Uterus (tissue), 4 donors: ENCODE measurements at places on chromosomes 7 and 10.

DNA sequence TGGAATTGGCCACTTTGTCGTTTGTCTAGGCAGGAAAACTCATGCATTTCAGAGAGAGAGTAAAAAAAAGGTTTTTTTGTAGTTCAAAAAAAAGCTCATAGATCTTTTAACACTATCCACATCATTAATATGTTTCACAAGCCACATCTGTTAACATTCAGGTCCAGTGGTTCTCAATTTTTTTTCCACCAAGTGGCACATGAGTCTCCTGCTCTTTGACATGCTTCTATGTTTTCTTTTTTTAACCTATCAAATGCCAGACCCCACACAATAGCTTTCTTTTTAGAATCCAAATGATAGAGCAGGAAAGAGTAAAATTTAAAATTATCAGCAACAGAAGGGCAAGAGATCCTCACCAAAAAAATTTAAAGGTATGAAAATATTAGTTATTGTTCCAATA is 20.3 kb downstream of the NOD1 start:
- peaks cover 8% of the 10 kb centered on the region for H3K4me1 ChIP-seq
- DNase-seq: no peak
- H3K4me3 ChIP-seq: no peak overlapping the region

GRCh38 chr7:98165827-98166667 is 45.2 kb upstream of the BHLHA15 start:
- no peak overlapping the region for H3K4me3 ChIP-seq
- H3K27me3 ChIP-seq: no peaks in the 10 kb centered on the region
- H3K36me3 ChIP-seq: no peaks in the 10 kb centered on the region
- H3K4me1 ChIP-seq: no peaks in the 10 kb centered on the region
- no peak for DNase-seq

DNA sequence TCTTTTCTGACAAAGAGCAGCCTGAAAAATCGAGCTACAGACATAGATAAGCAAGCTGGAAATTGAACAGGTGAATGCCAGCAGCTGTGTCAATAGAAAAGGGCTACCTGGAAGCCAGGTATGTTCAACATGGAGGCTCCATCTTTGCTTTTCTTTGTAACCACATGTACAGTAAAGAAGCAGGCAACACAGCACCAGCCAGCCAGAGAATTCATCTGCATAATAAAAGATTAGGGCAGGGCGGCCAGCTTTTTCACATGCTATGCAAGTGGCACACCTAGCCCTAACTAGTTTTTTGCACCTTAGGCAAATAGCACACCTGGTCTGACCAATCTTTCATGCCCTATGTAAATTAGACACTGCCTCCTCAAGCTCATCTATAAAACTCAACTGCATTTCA is 25.7 kb downstream of the COG5 start:
- H3K4me3 ChIP-seq: no peak overlapping the region
- no peaks in the 10 kb centered on the region for H3K27me3 ChIP-seq
- H3K36me3 ChIP-seq: no peaks in the 10 kb centered on the region
- no peak for DNase-seq
- no peak overlapping the region for H3K27ac ChIP-seq

DNA sequence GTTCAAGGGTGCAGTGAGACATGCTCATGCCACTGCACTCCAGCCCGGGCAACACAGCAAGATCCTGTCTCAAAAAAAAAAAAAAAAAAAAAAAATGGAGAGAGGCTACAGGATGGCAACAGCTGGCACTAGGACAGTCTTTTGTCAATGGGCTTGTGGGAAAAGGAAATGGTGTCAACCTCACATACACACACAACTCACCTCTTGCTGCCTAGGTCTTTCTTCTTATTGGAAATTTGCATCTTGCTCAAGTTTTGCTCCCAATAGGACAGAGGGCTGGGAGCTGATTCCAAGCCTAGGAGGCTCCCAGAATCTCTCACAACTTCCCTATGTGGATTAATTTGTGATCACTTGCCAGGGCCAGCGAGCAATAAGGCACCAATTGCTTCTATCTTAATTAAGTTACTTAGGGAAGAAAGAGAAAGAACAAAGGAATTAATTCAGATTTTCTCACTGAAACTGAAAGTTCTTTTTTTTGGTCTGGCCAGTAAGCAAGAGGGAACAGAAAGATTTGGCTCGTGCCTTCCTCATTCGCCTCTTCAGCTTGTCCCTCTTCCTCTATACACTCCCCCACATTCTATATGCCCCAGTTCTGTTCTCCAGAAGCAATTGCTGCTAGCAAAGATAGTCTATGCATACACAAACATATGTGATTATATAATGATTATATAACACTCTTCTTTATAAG is 33.8 kb downstream of the MAP3K8 start:
- no peaks in the 10 kb centered on the region for H3K27me3 ChIP-seq
- H3K4me3 ChIP-seq: no peak overlapping the region
- H3K27ac ChIP-seq: no peak overlapping the region
- no peak for DNase-seq

DNA sequence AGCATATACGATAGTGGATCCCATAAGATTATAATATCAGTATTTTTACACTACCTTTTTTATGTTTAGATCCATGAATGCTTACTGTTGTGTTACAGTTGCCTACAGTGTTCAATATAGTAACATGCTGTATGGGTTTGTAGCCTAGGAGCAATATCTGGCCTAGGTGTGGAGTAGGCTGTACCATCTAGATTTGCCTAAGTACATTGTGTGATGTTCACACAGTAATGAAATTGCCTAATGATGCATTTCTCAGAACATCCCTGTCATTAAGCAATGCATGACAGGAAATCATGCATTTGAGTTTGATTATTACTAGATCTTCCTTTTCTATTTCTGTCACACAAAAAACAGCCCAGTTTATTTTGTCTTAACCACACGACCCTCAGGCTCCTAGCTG is 14.5 kb downstream of the CBX3 start:
- DNase-seq: no peak
- H3K27me3 ChIP-seq: no peaks in the 10 kb centered on the region
- H3K27ac ChIP-seq: no peak overlapping the region
- no peak overlapping the region for H3K4me3 ChIP-seq
- H3K36me3 ChIP-seq: no peaks in the 10 kb centered on the region

DNA sequence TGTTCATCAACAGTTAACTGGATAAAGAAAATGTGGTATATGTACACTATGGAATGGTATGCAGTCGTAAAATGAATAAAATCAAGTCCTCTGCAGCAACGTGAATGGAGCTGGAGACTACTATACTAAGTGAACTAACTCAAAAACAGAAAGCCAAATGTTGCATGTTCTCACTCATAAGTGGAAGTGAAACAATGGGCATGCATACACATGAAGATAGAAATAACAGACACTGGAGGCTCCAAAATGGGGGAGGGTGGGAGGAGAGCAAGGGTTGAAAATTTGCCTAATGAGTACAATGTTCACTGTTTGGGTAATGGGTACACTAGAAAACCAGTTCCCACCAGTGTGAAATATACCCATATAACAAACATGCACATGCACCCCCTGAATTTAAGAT is 179.5 kb downstream of the ZWINT start:
- H3K4me1 ChIP-seq: no peaks in the 10 kb centered on the region
- no peaks in the 10 kb centered on the region for H3K27me3 ChIP-seq
- H3K27ac ChIP-seq: no peak overlapping the region
- no peak overlapping the region for H3K4me3 ChIP-seq
- DNase-seq: no peak

DNA sequence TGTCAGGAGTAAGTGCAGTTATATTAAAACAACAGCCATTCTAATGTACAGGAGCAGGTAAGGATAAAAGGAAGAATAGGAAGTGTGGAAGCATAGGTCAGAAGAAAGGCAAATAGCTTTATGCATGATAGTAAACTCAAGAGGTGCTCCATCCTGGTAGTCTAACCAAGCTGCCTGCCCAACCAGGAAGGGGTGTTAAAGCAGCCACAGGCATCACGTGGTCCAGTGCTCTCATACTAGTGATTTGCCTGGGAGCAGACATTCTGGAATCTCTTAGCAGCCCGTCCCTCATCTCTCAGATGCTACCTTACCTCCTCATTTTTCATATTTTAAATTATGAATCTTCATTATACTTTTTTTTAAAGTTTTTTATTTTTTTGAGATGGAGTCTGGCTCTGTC is 18.5 kb downstream of the ABRAXAS2 start:
- H3K4me1 ChIP-seq: no peaks in the 10 kb centered on the region
- H3K36me3 ChIP-seq: no peaks in the 10 kb centered on the region
- no peak for DNase-seq
- no peak overlapping the region for H3K4me3 ChIP-seq
- no peak overlapping the region for H3K27ac ChIP-seq

- no peak overlapping the region for H3K27ac ChIP-seq
- no peaks in the 10 kb centered on the region for H3K4me1 ChIP-seq
- H3K36me3 ChIP-seq: no peaks in the 10 kb centered on the region
- no peak overlapping the region for H3K4me3 ChIP-seq
Measured at GRCh38 chr10:87729940-87730339, 70.3 kb downstream of the PAPSS2 start.

DNA sequence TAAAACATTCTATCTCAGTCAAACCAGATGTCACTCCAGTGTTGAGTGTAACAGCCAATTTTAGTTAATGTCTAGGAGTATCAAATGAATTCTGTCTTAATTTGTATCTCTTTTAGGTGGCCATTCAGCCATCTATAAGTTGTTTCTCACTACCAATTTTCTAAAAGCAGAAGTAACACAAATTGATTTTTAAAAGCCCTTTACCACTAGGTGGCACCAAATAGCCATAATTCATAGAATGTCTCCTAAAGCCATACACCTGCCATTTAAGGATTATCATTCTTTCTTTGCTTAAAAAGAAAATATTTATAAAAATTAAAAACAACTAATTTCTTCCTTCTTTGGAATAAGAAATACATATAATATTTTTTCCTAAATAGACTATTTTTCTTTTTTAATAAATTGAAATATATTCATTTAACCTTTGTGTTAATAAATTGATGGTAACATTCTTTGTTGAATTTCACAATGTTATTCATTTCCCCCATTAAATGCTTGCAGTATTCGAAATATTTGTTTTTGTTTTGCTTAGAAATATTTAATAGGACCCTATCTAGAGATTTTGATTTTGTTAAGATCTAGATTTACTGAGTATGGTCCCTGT is 107.8 kb upstream of the PPP1R3A start:
- no peaks in the 10 kb centered on the region for H3K36me3 ChIP-seq
- H3K27me3 ChIP-seq: no peaks in the 10 kb centered on the region
- no peak overlapping the region for H3K27ac ChIP-seq
- H3K4me3 ChIP-seq: no peak overlapping the region

- H3K36me3 ChIP-seq: no peaks in the 10 kb centered on the region
- H3K4me3 ChIP-seq: no peak overlapping the region
- H3K4me1 ChIP-seq: no peaks in the 10 kb centered on the region
- no peaks in the 10 kb centered on the region for H3K27me3 ChIP-seq
- H3K27ac ChIP-seq: no peak overlapping the region
Measured at GRCh38 chr10:50470345-50470744, 153.4 kb downstream of the SGMS1 start.

GRCh38 chr7:112446431-112446830 is 3.8 kb upstream of the IFRD1 start:
- H3K36me3 ChIP-seq: no peaks in the 10 kb centered on the region
- H3K4me1 ChIP-seq: no peaks in the 10 kb centered on the region
- H3K4me3 ChIP-seq: no peak overlapping the region
- no peak overlapping the region for H3K27ac ChIP-seq

DNA sequence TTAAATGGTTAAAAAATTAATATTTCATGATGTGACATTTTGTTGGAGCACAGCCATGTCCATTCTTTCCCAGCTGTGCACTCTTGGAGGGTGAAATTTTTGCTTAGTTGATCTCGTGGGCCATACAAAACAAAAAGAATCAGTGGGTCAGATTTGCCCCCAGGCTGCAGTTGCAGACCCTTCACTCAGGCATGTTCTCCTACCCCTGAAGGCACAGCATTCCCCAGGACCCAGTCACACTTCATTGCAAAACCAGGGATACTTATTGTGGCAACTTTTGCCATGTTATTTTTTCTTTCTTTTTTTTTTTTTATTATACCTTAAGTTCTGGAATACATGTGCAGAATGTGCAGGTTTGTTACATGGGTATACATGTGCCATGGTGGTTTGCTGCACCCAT is 6.0 kb downstream of the TAS2R40 start:
- no peak overlapping the region for H3K4me3 ChIP-seq
- H3K36me3 ChIP-seq: no peaks in the 10 kb centered on the region
- no peak for DNase-seq

DNA sequence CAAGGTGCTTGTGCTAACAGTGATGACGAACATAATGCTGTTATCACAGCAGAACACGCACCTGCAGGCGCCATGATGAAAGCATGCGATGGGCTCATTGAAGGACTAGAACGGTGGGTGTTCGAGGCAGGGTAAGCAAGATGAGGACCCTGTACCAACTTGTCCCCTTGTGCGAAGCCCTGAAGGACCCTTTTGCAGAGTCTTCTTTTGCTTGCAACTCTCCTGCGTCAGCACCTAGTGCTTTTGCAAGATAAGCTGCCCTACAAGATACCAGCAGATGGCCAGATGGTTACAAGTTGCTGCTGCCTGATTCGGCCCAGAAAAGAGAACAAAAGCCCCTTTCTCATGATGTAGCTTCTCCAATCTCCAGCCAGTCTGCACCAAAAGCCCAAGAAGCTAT is 4.2 kb upstream of the IL15RA start:
- H3K36me3 ChIP-seq: no peaks in the 10 kb centered on the region
- H3K4me3 ChIP-seq: no peak overlapping the region
- H3K27ac ChIP-seq: no peak overlapping the region
- H3K27me3 ChIP-seq: no peaks in the 10 kb centered on the region

- DNase-seq: no peak
- H3K36me3 ChIP-seq: no peaks in the 10 kb centered on the region
- no peak overlapping the region for H3K27ac ChIP-seq
- no peaks in the 10 kb centered on the region for H3K27me3 ChIP-seq
- H3K4me1 ChIP-seq: no peaks in the 10 kb centered on the region
Measured at GRCh38 chr10:61847640-61848039, 53.9 kb upstream of the ARID5B start.

- no peak overlapping the region for H3K4me3 ChIP-seq
- H3K27me3 ChIP-seq: no peaks in the 10 kb centered on the region
- no peak for DNase-seq
- H3K36me3 ChIP-seq: no peaks in the 10 kb centered on the region
Measured at GRCh38 chr7:36906448-36906847, 182.2 kb upstream of the AOAH start.

DNA sequence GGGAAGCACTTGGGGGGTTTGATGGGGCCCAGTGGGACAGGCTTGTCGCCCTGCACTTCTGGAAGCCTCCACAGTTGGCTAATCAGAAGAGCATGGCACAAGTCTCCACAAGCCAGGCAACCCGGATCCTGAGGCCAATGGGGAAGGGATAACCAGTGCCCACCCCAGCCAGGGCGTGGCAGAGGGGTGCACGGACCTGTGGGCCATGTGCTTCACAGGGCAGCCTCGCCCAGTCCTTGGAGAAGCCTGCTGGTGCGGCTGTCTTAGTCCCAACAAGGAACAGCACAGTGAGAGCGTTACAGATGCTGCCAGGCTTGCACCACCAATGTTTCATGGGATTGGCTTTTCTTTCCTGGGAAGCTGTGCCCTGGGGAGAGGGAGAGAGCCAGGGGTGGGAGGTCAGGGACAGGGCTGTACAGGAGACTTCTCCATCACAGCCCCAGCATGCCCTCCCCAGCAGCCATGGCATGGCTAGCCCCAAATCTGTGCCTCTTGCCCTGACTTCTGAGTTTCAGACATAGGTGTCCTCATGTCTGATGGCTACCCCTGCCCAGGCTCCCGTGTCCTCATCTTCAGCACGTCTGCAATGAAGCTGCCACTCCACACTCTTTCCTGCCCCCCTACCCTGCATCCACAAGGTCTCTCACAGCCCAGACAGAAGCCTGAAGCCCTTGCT is 116.0 kb downstream of the PTPN20 start:
- no peaks in the 10 kb centered on the region for H3K36me3 ChIP-seq
- no peak for DNase-seq
- no peaks in the 10 kb centered on the region for H3K4me1 ChIP-seq
- no peak overlapping the region for H3K4me3 ChIP-seq
- H3K27ac ChIP-seq: no peak overlapping the region
- no peaks in the 10 kb centered on the region for H3K27me3 ChIP-seq
